ENCODE measurements at places on chromosomes 1 and 21.

DNA sequence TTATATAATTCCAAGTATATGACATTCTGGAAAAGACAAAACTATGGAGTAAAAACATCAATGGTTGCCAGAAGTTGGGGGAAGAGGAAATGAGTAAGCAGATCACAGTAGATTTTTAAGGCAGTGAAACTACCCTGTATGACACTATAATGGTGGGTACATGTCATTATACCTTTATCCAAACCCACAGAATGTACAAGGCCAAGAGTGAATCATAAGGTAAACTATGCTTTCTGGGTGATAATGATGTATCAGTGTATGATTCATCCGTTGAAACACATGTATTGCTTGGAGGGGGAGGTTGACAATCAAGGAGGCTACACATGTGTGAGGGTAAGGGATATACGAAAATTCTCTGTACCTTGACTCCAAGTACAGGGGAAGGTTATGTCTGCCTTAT lies 862.7 kb downstream of the PLA2G4A start:
- no peak for DNase-seq

DNA sequence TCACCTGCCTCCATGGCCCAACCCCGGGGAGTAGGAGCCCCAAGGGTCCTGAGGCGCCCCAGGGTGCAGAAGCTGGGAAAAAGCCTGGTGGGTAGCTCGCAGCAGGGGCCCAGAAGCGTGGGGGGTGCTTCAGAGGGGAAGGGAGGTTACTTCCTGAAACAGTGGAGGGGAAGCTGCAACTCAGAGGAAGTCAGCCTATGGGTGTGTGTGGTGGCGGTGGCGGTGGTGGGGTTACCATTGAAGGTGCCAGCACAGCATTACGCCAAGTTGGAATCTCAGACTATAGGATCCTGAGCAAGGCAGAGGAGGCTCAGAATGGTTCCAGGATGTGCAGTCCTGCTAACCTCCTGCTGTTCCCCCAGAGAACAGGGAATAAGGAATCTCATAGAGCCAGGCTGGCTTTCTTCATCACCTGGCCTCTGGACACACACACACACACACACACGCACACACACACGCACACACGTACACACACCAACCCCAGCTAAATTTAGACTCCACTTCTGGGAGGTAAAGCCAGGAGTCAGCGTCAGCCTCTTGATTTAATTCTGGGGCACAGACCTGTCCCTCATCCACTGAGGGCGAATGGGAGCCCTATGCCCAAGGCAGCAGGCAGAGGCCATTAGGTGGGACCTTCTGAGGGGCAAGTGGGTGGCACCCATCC lies 1.3 kb downstream of the DENND4B start:
- DNase-seq = peak; percentile 87

GRCh38 chr1:184596950-184597645 lies 157.6 kb downstream of the EDEM3 start:
- no peak for DNase-seq

DNA sequence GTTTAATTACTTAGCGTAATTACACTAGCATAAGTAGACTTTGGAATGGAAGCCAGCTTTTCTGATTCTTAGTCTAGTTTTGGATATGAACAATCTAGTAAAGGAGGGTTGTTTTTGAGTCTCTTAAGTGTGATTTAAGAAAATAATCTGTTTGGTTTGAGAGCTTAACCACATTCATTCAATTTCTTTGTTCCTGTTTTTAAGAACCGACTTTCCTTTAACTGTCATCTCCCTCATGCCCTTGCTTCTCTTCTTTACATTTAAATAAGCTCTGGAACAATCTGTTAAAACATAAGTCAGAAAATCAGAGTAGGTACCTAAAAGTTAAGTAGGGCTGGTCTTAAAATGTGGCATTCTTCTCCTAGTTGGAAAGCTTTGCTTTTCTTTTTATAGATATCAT lies 27.7 kb downstream of the CDC42 start:
- DNase-seq = peak; percentile 35

DNA sequence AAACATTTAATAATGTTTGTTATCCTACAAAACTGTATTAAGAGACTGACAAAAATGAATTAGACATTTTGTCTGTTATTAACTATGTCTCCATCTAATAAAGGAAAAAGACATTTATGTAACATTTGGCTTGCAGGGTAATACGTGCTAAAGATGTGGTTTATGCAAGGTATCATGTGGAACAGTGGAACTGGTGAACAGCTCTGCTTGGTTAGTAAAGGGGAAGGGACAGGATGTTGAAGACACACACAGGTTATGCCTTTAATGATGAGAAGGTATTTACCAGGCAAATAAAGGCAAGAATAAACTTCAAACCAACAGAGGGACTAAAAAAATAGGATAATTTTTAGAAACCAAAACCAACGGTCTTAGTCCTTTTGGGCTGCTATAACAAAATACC lies 93.1 kb downstream of the UCHL5 start:
- DNase-seq = no peak

DNA sequence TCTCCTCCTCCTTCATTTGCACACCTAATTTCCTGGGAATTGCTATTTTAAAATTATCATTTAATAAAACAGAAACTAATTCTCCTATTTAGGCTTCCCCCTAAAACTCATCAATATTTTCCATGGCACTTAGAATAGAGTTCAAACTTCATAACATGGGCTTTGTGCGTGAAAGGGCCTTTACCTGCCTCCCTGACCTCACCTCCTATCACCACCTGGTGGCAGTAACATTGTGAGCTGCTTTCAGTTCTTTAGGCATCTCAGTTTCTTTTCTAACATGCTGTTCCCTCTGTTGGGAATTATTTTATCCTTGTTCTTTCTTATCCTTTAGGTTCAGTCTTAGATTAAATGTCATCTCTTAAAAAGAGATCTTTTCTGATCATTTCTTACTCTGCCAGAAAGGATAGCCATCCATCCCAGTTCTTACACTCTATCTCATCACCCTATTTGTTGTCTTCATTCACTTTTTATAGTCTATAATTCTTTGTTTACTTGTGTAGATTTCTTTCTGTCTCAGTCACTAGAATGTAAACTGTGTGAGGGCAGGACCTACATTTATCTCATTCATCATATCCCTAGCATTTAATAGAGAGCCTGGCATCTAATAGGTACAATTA lies 133.8 kb upstream of the KIAA1614 start:
- no peak for DNase-seq

- no peak for DNase-seq
These were observed 15.9 kb upstream of the TTF2 start for GRCh38 chr1:117044217-117044616.

DNA sequence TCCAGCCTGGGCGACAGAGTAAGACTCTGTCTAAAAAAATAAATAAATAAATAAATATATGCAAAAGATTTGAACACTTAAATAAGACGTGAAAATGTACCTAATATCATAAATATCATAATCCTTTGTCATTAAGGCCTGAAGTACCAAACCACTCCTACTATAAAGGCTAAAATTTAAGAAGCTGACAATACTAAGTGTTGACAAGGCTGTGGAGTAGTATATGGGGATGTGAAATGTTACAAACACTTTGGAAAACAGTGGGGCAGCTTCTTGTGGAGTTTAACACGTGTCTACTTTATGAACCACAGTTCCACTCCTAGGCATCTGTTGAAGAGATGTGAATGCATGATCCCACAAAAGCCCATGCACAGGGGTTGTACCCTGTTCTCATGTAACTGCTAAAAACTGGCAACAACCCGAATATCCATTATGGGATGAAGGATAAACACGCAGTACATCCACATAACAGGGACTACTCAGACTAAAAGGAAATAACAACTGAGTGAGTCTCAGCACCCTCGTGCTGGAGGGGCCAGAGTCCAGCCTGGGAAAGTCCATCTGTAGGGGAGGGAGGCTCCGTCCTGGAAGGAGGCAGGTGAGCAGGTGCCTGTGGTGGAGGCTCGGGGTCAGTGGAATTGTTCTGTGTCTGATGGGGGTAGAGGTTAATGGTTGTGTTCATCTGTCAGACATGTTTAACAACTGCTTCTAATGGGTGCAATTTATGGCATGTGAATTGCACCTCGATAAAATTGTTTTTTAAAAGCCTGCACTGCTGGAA lies 6.7 kb upstream of the SLC19A1 start:
- DNase-seq = no peak

DNA sequence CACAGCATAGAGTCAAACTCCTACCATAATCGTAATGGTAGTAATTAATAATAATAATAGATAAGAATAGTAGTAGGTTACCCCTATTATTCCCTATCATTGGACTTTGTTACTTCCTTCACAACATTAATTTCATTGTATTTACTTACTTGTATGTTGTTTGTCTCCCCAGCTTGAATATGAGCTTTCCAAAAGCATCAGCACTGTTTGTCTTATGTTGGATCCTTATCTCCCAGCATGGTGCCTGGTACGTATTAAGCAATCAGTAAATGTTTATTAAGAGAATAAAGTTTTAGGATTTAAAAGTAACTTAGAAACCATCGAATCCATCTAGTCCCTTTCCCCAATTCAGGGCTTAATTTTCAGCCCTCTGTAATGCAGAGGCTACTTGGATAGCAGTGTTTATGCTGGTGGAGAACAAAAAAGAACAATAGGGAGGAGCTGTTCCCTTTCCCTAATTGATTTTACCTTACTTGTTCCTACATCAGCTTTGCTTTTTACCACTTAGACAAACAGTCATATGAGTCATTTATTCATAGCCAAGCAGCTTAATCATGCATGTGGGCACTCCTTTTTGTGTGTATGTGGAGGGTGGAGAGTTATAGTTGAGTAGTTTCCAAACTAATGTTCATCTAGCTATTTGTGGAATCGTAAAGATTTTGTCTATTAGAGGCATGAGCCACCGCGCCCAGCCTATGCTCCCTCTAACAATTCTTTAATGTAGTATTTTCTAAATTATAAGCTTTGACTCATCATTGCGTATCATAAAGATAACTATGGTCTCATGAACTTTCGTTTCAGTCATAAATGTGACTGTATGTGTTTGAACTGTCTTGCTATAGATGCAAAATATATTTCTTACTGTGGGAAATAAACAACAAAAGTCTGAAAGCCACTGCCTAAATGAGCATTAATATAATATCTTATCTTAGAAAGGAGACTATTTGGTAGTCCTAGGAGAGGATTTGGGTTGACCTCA lies 20.9 kb upstream of the DR1 start:
- DNase-seq = no peak

GRCh38 chr1:93255222-93256079 lies 74.9 kb downstream of the CCDC18 start:
- DNase-seq = no peak

DNA sequence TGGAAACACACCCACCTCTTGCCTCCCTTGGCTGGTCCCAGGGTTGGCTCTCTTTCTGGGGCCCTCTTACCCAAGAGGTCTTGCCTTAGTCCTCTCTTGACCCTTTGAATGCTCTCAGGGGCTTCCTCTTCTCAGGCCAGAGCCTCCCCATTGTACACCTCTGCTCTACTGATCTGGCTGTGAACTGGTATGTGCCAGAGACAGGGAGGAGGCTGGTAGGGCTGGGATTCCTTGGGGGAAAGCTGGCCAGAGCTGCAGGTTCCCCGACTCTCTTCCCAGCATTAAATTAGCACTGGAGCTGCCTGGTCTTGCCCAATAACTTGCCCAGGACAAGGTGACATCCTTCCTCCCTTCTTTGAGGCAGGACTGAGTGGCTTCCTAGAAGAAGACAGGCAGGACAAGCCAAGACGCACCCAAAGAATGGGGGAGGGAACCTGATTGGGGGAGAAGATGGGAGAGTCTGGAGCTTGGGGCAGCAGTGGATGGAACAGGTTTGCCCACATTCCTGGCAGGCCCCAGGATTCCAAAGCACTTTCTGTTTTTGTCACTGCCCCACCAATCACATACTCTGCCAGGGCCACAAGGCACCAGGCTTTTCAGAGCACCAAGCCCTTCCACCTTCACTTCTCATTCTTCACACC lies 37.2 kb upstream of the CITED4 start:
- no peak for DNase-seq

- no peak for DNase-seq
These were observed 9.9 kb upstream of the IL22RA1 start for GRCh38 chr1:24152631-24153494.

DNA sequence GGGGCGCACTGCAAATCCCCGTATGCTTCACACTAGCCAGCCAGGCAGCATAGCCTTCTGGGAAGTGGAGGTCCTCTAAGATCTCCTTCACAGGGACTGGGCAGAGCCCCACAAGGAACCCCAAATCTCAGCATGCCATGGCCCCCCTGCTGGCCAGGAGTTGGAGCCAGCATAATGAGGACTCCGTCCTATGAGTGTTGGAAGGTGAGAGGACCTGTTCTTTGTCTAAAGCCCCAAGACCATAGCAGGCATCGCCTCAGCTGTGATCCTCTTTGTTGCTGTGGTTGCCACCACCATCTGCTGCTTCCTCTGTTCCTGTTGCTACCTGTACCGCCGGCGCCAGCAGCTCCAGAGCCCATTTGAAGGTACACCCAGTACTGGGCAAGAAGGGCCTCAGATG lies 1.5 kb downstream of the SHISA4 start:
- no peak for DNase-seq

DNA sequence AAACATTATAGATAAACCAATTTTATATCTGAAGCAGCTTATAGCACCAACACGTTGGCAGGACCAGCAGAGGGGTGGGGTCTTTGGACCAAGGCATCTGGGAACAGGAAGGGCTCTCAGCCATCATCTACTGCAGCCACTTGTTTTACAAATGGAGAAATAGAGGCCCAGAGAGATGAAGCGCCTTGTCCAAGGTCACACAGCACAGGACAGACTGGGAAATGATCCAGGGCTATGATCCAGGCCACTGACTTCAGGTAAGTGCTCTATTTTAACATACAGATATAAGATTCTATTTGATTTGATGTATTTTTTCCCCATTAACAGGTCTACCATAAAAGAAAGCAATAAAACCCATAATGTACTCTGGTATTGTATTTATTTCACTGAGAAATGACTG lies 16.9 kb downstream of the GADD45A start:
- no peak for DNase-seq

DNA sequence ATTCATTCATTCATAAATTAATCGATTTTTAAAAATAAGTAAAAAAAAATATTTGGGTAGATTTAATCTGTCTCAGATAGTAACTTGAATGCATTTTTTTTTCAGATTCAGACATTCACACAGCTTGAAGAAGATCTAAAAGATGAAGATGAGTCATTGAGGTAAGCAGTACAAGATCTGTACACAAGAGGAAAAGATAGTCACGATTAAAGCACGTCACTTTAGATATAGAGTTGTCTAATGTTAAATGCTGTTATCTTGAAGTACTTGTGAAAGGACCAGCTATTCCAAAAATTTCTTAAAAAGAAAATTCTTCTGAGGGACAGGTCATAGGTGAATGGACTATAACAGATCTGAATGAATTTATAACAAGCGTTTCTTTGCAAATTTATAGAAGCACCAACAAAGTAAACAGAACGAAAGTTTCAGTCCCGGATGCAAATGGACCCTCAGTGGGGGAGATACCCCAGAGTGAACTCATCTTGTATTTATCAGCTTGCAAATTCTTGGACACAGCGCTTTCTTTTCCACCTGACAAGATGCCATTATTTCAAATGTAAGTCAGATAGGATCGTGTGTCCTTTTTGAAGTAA lies 31.2 kb upstream of the MORC3 start:
- no peak for DNase-seq

GRCh38 chr1:98498651-98499050 lies 162.9 kb upstream of the SNX7 start:
- no peak for DNase-seq
